ENCODE measurements at places on chromosomes 1 and 21.

GRCh38 chr1:88003255-88003654, 674.6 kb downstream of the LMO4 start:
- DNase-seq: no peak

DNA sequence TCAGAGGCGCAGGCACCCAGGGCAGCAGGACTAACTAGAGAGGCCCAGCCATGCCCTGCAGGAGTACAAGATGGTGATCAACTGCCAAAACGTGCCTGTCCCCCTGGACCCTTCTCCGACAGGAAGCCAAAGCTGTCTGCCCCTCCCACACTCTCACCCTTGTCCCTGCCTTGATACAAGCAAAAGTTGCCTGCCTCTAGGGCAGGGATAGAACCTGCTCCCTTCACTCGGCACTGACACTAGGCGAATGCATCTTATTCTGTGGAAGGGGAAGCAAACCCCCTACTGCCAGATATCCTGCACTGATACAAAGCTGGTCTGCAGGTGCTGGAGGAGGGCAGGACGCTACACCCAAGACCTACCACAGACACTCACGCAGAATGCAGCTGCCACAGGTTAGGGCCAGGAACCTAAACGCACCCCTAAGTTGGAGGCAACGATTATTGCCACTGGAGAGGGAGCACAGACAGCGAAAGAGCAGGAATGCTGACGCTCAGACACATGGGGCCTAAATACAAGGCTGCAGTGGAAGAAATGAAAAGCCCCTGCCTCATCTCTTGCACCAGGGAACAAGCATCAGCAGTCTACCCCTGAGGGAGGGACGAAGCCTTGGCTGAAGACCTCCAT, 3.7 kb downstream of the TARBP1 start:
- DNase-seq: peak; percentile 57

- no peak for DNase-seq
Measured at GRCh38 chr21:20814090-20814489, 184.1 kb upstream of the NCAM2 start.

DNA sequence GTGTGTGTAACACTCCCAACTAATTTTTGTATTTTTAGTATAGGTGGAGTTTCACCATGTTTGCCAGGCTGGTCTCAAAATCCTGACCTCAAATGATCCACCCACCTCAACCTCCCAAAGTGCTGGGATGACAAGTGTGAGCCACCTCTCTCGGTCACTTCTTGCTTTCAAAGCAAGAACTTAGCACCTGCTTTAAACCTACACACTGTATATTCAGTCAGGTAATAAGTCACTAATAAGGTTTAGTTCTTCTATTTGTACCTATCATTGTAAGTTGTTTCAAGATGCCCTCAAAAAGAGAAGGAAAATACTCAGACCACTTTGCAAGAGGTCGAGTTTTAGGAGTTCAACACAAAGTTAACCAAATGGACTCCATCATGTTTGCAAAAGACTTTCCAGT, 431.3 kb downstream of the MRPL39 start:
- DNase-seq: no peak

DNA sequence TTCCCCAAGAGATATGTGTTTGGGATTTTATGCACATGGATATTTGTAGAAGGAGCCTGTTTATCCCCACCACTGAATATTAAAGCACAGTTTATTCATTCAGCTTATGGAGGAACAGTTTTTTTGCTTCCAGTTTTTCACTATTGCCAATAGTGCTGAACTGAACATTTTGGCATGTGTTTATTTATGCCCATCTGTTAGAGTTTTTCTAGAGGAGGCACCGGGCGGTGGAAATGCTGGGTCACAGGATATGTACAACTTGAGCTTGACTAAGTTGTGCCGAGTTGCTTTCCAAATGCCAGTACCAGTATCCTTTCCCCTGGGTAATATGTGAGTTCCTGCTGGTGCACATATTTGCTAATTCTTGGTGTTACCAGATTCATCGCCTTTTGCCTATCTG, 111.3 kb downstream of the GREM2 start:
- no peak for DNase-seq

- no peak for DNase-seq
Measured at GRCh38 chr1:186738926-186739325, 58.7 kb upstream of the PTGS2 start.

DNA sequence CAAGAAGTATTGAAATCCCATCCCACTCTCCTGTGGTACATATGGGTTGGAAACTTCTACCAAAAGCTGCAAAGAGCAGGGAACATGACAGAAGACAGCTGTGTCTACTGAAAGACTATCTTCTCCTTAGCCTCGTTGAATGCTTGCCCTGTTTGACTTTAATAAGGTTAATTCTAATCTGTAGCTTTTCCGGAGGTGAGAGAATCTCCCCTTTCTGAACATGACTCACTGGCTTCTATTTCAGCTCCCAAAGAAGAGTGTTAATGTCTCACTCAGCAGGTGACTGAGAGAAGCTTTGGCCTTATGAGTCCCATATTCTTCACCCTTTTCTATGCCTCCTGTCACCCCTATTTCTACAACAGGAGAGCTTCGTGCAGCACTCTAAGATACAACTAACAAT, 88.3 kb downstream of the HHIPL2 start:
- no peak for DNase-seq

DNA sequence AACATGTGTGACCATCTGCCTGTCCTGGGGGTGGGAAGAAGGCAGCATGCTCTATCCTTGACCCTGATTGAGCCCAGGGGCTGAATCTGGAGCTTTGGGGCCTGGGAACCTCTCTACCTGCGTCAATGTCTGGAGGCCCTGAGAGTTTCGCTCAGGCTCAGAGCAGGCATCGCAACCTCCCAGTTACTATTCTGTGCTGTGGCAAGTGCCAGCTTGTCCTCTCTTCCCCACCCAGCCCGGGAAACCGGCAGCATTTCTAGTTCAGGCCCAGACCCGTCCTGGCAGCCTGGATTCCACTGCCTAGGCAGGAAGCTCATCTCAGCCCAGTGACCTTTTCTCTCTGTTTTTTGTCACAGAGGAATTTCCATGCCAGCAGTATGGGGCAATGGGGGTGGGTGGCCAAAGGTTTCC, 10.0 kb upstream of the IRF6 start:
- DNase-seq: no peak

- no peak for DNase-seq
Measured at GRCh38 chr1:172427191-172427590, 6.7 kb downstream of the C1orf105 start.

DNA sequence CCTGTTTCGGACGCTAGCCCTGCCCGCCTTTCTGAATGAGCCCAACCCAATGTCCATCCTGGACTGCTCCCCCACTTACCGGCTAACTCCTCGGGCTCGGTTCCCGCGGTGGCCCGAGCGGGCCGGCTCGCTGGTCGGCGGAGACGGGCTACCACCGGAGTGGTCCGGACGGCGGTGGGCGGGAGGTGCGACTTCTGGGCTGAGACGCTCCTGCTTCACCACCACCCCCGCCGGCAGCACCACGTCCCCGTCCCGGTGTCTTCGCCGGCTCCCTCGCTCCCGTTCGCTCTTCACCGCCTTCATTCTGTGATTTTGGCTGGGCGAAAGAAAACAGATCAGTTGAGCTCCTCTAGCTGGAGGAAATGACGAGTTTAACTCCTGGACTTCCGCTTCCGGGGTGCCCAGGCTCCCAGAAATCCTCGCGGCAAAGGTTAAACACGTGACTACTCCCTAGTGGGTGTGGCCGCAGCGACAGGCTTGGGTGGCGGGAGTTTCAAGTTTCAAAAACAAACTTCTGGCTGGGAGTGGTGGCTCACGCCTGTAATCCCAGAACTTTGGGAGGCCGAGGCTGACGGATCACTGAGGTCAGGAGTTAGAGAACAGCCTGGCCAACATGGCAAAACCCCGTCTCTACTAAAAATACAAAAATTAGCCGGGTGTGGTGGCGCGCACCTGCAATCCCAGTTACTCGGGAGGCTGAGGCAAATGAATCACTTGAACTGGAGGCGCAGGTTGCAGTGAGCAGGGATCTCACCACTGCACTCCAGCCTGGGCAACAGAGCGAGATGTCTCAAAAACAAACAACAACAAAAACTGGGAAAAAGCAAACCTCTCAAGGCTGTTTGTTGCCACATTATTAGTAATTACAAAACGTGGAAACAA, at the start of gene SNIP1:
TSS of gene SNIP1 (minus strand) at position 367 of the 882 bp plus-strand sequence. CDS start at position 303, 64 bp downstream.
- peak; percentile 97 for DNase-seq

DNA sequence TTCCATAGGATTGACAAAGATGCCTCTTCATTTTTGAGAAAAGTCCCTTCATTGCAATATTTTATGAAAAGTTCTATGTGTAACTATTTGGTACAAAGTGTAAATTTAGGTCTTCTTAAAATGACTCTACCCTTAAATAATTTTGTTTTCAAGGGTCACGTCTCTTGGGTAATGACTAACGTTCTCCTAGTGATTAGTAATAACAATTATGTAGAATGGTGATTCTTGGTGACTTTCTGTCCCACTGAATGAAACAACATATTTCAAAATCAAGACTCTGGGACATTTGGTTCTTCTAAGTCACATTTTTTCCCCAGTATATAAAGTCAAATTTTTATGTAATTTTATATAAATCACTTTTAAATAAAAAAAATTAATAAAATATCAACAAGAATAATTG, 277.5 kb upstream of the ADAMTS5 start:
- no peak for DNase-seq

- DNase-seq: peak; percentile 58
Measured at GRCh38 chr1:26697431-26697977, 1.7 kb downstream of the ARID1A start.

GRCh38 chr1:234111458-234112142, 207.1 kb downstream of the SLC35F3 start:
- DNase-seq: peak; percentile 93

DNA sequence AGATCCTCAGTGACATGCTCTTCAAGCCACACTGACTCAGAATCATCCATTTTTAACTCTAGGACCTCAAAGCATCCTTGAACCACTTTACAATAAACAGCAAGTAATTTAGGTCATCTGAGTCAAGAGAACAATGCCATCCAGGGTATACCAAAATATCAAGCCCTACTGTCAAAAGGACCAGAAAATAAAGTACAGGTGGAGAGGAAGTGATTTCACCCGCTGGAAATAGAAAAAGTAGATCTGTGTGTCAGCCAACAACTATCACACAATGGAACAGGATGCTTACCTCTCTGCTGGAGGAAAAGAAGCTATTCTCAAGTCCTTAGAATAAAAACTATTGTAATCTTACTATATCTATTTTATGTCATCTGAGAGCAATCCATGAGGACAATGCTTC, 37.0 kb downstream of the RERE start:
- DNase-seq: no peak

DNA sequence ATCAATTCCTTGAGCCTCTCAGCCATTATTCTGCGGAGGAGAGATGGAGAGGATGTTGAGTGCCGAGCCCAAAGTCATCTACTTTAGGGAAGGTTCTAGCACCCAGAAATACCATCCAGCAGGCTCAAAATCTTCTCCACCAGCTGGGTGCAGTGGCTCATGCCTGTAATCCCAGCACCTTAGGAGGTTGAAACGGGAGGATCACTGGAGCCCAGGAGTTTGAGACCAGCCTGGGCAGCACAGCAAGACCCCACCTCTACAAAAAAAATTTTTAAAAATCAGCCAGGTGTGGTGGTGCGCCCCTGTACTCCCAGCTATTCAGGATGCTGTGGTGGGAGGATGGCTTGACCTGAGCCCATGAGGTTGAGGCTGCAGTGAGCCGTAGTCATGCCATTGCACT, 39.5 kb upstream of the CAPZB start:
- no peak for DNase-seq

- no peak for DNase-seq
Measured at GRCh38 chr1:115246526-115246925, 91.5 kb downstream of the NGF start.

- no peak for DNase-seq
Measured at GRCh38 chr1:203632941-203633340, 6.3 kb downstream of the ATP2B4 start.

DNA sequence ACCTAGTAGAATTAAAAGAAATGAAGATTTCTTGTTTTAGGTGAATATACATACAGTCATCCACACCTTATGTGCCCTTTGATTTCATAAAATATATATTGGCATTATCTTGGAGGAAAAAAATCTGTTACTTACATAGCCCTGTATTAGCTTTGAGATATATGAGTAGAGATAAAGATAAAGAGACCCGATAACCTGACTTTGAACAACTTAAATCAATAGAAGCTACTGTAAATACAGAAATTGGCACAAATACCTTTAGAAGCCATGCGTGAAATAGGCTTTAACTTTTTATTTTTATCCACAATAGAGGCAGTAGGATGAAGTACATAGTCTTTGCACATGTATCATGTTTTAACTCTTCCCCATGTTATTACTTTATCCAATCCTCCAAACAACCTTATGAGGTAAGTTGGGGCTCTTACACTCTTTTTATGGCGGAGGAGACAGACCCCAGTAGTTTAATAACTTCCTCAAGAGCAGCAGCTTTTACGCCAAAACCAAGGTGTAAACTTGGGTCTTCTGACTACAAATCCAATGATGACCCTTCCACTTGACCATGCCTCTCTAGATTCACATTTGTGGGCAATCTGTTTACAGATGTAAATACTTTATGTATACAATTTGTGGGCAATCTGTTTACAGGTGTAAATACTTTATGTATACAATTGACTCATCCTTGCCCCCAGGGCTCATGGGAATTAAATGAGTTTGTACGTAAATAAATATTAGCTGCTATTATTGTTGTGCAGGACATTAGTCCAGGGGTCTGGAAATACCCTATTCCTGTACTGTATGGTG, 2.1 kb downstream of the CD55 start:
- DNase-seq: no peak

DNA sequence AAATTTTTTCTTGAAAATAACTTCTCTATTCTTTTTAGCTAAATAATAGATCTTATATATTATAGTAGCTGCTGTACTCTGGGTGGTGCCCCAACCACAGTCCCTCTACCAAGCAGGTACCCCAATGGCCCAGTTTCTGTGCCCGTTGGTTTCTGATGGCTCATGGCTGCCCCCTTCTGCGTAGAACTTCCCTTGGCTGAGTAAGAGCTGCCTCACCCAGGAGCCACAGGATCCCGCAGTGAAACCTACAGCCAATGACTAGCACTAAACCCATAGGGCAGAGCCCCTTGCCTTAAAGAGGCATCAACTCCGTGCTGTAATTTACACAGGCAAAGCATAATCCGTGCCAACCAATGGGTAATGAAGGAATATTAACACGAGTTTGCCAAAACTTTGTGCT, 247.5 kb downstream of the USH2A start:
- DNase-seq: peak; percentile 87

DNA sequence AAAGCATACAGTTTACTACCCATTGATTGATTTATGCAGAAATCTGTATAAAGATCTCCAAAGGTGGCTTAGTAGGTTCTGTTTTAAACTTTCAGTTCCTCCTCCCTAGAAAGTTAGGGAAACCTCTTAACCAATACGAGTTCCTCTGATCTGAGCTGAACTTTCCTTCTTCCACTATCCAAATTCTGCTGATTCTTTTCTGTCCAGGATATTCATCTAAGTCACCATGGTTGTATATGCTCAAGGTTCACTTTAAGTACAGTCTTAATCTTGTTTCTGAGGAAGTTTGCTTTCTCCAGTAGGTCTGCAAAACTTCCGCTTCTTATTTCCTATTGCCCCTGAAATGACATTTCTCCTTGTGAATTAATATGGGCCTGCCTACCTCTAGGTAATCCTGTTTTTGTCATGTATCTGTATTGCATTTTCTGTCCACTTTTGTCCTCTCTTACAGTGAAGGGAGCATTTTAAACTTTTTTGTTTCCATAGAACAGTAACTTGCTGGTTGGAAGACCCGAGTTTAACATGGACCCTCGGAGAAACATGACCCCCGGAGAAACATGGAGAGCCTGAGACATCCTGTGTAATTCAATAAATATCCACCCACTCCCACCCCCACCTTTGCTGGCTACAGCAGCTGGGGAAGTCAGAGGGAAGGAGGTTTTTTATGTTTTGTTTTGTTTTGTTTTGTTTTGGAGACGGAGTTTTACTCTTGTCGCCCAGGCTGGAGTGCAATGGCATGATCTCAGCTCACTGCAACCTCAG, 16.7 kb upstream of the TUT4 start:
- no peak for DNase-seq

Measured in endodermal cell (in vitro differentiated cells).